Trophoblast cell (in vitro differentiated cells and primary cell): ENCODE measurements at places on chromosomes 3 and 15.
A peak's percentile ranks its signal among the peaks of the same experiment; 100 is the strongest.

DNA sequence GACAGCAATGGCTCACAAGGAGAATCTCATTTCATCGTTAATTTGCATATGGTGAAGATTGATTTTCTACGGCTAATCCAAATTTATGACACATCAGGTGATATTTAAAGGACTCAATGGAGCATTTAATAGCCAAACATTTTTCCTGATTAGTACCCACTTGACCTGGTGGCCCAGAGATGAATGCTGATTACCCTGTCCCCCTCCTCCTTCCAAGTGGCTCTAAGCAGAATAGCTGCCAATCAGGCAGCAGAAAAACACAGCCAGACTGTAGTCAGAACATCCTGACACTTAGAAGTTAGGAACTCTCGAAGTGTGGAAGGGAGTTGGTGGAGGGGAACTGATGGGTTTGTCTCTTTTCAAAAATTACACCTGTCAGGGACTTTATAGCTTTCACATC lies 302.5 kb downstream of the ZNF621 start:
- no peak overlapping the region for H3K27ac ChIP-seq
- no peaks in the 10 kb centered on the region for H3K27me3 ChIP-seq
- H3K4me1 ChIP-seq = no peaks in the 10 kb centered on the region
- no peak for DNase-seq
- no peak overlapping the region for H3K4me3 ChIP-seq

DNA sequence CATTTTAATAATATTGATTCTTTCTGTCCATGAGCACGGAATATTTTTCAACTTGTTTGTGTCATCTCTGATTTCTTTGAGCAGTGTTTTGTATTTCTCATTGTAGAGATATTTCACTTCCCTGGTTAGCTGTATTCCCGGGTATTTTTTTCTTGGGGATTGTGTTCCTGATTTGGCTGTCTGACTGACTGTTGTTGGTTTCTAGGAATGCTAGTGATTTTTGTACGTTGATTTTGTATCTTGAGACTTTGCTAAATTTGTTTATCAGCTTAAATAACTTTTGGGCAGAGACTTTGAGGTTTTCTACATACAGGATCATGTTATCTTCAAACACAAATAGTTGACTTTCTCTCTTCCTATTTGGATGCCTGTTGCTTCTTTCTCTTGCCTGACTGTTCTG lies 418.8 kb upstream of the ALCAM start:
- no peaks in the 10 kb centered on the region for H3K27me3 ChIP-seq
- no peak for DNase-seq
- H3K4me3 ChIP-seq = no peak overlapping the region

DNA sequence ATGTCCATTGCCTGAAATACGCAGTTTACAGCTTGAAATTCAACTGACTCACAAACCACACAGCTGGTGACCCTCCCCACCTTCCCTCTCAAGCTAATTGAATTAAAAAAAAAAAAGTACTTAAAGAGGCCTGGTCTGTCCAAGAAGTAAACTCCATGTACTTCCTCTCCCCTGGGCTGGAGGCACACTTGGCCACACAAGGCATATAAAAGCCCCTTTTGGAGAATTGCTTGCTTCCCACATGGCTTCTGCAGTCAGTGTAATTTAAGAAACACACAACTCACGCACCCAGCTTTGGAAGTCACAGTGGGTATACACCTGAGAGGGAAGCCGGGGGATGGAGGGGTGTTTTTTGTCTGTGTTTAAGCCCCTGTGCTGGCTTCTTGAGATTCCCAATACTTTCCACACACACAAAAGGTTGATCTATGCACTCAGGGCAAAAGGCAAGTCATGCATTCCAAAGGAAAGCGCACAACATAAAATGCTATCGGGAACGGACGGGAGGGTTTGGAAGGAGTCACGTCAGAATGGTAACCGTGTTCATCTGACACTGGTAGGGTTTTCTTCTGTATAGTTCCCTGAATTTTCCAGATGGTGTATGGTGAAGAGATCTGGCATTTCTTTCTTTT lies 106.6 kb upstream of the ALDH1A3 start:
- no peaks in the 10 kb centered on the region for H3K36me3 ChIP-seq
- H3K27me3 ChIP-seq = no peaks in the 10 kb centered on the region
- H3K27ac ChIP-seq = no peak overlapping the region
- H3K4me3 ChIP-seq = no peak overlapping the region
- no peaks in the 10 kb centered on the region for H3K4me1 ChIP-seq

GRCh38 chr3:76198086-76198485 lies 412.7 kb upstream of the ZNF717 start:
- H3K27ac ChIP-seq = no peak overlapping the region
- H3K4me1 ChIP-seq = no peaks in the 10 kb centered on the region
- no peaks in the 10 kb centered on the region for H3K36me3 ChIP-seq
- no peak overlapping the region for H3K4me3 ChIP-seq
- H3K27me3 ChIP-seq = no peaks in the 10 kb centered on the region
- no peak for DNase-seq

GRCh38 chr3:141894524-141895176 lies 18.2 kb downstream of the ATP1B3 start:
- peak; percentile 92 for DNase-seq
- H3K4me1 ChIP-seq = no peaks in the 10 kb centered on the region
- H3K36me3 ChIP-seq = peaks cover 4% of the 10 kb centered on the region
- no peaks in the 10 kb centered on the region for H3K27me3 ChIP-seq

DNA sequence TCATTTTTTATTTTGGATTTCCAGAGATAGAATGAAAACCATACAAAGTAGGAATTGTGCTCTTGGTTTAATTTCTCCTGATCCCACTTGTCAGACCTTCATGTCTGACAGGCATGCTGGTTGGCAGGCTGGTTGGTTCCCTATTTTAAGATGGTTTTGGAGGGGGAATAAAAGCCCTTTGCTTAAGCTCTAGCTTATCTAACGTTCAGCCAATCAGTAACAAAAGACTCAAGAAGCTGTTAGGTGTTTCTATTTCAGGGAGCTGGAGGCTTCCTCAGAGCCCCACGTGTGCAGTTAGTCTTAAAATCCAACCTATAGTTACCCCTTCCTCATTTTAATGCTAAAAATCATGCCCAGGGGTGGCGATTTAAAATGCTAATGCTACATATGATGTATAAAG lies 40.5 kb upstream of the XIRP1 start:
- H3K4me1 ChIP-seq = no peaks in the 10 kb centered on the region
- H3K36me3 ChIP-seq = no peaks in the 10 kb centered on the region
- no peak overlapping the region for H3K27ac ChIP-seq

DNA sequence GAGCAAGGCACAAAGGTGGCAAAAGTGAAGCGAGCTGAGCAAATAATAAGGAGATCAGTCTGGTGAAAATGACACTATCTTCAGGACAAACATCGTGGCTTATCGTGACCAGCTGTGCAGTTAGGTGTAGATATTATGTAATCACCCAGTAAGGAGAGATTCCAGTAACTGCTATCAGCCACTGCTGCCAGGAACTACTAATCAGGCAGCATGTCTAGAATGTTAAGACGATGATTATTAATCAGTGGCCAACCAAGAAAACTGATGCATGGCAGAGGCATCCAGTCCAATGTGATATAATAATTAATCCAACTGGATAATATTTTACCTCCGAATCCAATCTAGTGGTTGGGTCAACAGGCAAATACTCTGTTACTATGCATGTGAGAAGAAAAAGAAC lies 252.7 kb upstream of the ZPLD1 start:
- DNase-seq = peak; percentile 91
- H3K27me3 ChIP-seq = no peaks in the 10 kb centered on the region
- H3K4me1 ChIP-seq = no peaks in the 10 kb centered on the region
- no peak overlapping the region for H3K4me3 ChIP-seq

GRCh38 chr3:88779482-88779881 lies 327.9 kb upstream of the EPHA3 start:
- no peaks in the 10 kb centered on the region for H3K4me1 ChIP-seq
- no peaks in the 10 kb centered on the region for H3K36me3 ChIP-seq
- H3K27me3 ChIP-seq = no peaks in the 10 kb centered on the region
- no peak overlapping the region for H3K27ac ChIP-seq
- no peak overlapping the region for H3K4me3 ChIP-seq
- DNase-seq = no peak

DNA sequence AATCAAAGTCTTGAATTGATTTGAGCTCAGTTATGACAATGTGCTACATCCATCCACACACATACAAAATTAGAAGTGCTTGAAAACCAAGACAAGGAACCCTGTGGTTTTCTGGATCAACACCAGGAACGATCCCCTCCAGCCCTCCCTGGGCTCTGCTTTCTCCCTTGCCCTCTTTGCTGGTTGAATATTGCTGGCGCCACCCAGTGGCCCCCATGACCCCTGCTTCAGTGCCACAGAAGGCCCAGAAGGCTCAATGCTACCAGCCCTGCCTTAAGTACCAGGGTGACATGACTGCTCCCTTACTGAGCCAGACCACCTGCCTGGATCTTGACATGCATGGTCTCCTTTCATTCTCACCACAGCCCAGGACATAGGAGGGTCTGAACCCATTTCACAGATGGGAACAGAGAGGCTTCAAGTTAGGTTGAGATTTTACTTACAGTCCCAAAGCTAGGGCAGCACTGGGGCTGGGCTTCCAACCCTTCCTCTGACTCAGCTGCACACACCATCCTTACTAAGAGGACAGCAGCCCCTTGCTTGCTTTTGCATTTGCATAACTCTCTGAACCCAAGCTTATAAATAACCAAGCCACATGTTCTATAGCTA lies 15.0 kb downstream of the IL12A start:
- H3K4me3 ChIP-seq = no peak overlapping the region
- no peaks in the 10 kb centered on the region for H3K27me3 ChIP-seq
- H3K36me3 ChIP-seq = no peaks in the 10 kb centered on the region
- peak; percentile 68 for DNase-seq

DNA sequence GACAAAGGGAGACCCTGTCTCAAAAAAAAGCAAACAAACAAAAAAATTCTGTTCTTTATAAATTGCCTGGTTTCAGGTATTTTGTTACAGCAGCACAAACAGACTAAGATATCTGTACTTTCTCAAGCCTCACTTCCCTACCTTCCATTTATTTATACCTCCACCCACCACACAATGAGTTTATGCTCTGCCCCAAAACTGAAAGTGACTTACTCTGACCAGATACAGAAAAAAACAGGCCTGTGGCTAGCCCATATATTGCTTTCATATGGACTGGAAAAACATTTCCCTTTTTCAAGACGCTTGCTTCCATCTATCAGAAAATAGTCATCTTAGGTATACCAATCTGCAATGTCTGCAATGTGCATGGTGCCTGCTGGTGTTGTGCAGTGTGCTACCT lies 8.7 kb upstream of the GPD1L start:
- H3K27me3 ChIP-seq = no peaks in the 10 kb centered on the region
- H3K27ac ChIP-seq = no peak overlapping the region
- no peaks in the 10 kb centered on the region for H3K36me3 ChIP-seq
- H3K4me3 ChIP-seq = no peak overlapping the region
- H3K4me1 ChIP-seq = no peaks in the 10 kb centered on the region
- no peak for DNase-seq

GRCh38 chr3:146605106-146605505 lies at the start of gene PLSCR5:
PLSCR5 (minus strand) TSS chr3:146605346; CDS start chr3:146605212, 134 bp downstream.
- DNase-seq = no peak
- no peaks in the 10 kb centered on the region for H3K27me3 ChIP-seq
- no peak within 1 kb of the TSS for H3K4me3 ChIP-seq
- H3K4me1 ChIP-seq = no peaks in the 10 kb centered on the region
- H3K27ac ChIP-seq = no peak within 1 kb of the TSS

- no peak for DNase-seq
- H3K27me3 ChIP-seq = no peaks in the 10 kb centered on the region
- H3K4me3 ChIP-seq = no peak overlapping the region
- H3K27ac ChIP-seq = no peak overlapping the region
Measured at GRCh38 chr3:65080432-65080831, 392.6 kb upstream of the ADAMTS9 start.

DNA sequence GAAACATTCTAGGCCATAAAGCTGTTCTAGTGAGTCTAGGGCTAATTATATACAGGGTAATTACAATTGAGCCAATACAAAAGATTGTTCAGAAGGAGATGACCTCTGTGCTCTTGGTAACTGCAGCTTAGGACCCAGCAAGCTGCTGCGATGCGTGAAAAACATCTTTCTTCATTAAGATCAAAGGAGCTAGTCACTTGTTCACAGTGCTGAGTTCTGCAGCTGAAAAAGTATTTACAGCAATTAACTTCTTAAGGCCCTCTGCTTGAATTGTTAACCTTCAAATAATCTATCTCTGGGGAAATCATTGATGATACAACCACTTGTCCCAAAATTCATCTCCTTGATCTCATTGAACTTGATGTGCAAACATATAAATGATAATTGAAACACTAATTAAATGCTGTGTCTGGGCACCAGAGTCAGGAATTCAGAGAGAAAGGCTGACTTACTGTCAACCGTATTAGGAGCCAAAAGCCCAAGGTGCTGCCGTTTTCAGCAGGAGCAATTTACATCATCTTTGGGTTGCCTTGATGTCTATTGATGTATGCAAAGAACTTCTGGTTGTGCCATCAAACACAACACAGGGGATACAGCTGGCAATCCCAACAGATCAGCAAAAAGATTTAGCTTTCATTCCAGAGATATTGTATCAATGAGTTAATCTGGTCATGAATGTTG lies 213.0 kb downstream of the NECTIN3 start:
- no peaks in the 10 kb centered on the region for H3K4me1 ChIP-seq
- peaks cover 1% of the 10 kb centered on the region for H3K36me3 ChIP-seq
- no peak for DNase-seq
- H3K27me3 ChIP-seq = no peaks in the 10 kb centered on the region
- H3K4me3 ChIP-seq = no peak overlapping the region
